ENCODE measurements at places on chromosomes 7 and 10.

GRCh38 chr10:76998451-76998850 lies 639.2 kb downstream of the KCNMA1 start:
- DNase-seq = no peak

DNA sequence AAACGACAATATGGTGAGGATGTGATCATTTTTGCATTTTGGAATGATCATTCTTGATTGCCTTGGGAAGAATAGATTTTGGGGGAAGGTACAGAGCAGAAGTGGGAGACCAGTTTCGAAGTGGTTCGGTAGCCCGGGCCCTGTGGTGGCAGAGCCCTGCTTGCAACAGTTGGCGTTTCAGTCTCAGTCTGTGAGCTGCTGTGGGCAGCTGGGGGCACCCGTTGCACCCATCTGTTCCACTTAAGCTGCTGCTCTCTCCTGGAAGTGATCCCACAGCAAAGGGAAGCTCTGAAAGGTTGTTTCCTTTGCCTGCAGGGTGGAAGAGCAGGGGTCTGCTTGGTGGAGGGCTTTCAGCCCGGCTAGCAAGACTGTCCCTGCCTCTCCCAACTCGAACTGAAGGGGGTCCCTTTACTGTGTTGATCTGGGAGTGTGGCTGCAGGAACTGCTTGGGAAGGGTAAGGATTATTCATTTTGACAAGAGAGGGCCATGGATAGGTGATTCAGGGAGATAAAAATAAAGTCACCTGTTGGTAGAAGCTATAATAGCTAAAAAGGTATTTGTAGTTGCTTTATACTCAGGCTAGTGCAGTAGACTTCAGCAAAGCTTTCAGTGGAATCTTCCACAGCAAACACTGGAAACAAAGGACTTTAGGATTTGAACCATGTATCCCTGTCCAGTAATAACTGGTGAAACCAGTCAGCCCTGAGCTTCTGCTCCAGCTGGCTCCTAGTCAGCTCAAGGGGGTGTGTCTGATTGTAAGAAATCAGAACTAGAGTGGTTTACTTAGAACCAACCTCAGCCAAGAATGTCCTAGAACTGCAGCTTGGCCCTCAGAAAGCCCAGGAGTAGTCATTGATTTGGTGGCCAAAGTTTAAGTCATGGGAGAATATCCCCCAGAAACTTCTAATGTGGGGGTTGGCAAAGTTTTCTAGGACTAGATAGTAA lies 53.1 kb upstream of the PDCD4 start:
- DNase-seq = no peak

DNA sequence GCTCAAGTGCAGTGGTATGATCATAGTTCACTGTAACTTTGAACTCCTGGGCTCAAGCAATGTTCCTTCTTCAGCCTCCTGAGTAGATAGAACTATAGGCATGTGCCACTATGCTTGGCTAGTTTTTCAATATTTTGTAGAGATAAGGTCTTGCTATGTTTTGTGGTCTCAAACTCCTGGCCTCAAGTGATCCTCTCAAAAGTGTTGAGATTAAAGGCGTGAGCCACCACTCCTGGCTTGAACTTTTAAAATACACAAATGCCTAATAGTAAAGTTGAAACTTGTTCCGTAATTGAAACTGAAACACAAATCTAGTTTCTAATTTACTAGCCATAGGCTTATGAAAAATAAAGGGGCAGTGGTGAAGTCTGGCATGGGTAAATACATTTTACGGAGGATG lies 65.7 kb downstream of the AP3M1 start:
- DNase-seq = no peak

- no peak for DNase-seq
These were observed 218.0 kb upstream of the IGFBP3 start for GRCh38 chr7:46139079-46139478.

DNA sequence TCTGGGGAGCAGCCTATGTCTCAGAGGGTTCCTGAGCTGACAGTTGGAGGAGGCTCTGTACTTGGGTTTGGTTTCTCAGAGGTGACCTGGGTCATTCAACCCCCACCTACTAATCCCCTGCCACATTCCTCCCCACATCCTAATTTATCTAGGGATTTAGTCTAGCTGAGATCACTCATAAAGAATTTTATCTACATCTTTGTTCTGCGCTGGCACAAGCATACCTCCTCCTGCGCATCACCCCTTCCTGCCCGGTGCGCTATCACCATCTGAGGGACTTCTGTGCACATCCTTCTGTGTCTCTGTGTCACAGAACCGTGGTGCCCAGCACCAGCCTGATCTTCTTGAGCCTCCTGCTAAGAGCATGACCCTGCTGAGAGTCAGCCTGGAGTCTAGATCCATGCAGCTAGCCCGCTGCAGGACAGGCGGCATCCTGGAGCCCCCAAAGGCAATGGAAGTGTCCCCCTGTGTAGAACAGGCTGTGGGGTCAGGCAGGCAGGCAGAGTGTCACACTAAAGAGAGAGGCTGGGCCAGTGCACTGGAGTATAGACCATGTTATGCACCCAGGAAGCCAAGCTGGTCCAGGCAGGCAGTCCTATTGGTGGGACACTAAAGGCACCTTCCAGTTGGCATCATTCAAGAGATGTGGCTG lies 63.6 kb downstream of the ARHGAP22 start:
- DNase-seq = no peak

DNA sequence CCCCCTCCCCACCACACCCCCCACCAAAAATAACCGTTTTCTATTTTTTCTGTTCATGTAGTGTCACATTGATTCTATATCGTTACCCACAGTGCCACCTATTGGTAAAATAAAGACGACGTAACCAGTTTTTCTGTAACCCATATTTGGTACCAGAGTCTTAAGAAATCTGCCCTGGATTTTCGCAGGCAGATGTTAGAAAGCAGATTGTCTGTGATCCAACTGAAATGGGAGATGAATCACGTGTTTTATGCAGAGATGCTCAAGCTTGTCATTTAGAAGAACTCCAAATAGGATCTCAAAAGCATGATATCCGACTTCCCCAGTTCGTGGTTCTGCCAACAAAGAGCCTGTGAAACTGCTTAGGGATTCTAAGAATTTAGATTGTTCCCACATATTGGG lies 261.1 kb upstream of the CSTF2T start:
- no peak for DNase-seq

DNA sequence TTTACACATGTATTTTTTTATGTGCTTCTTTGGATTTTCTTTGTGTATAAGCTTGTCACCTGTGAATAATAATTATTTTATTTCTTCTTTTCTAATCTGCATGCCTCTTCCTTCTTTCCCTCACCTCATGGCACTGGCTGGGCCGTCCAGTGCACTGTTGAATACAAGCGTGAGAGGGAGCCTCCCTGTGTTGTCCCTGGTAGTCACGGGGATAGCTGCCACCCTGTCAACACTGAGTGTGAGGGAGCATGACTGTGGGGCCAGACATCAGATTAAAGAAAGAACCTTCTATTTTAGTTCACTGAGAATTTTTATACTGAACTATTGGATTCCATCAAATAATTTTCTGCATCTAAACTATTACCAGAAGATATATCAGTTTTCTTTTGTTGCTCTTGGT lies 187.9 kb downstream of the CDC14C start:
- no peak for DNase-seq

All from D721Med (cell line).